ENCODE measurements at places on chromosomes 5 and 9.

- peak; percentile 35 for DNase-seq
Observed at GRCh38 chr9:130054325-130054786, 650 bp downstream of the GPR107 start.

GRCh38 chr9:110742741-110743371 is 74.3 kb downstream of the MUSK start:
- DNase-seq = no peak

GRCh38 chr5:115257981-115258380 is 4.7 kb downstream of the PGGT1B start:
- DNase-seq = no peak

GRCh38 chr9:92353051-92353450 is 27.3 kb downstream of the CENPP start:
- no peak for DNase-seq

GRCh38 chr9:86943201-86944113 is 3.8 kb downstream of the GAS1 start:
- peak; percentile 20 for DNase-seq

DNA sequence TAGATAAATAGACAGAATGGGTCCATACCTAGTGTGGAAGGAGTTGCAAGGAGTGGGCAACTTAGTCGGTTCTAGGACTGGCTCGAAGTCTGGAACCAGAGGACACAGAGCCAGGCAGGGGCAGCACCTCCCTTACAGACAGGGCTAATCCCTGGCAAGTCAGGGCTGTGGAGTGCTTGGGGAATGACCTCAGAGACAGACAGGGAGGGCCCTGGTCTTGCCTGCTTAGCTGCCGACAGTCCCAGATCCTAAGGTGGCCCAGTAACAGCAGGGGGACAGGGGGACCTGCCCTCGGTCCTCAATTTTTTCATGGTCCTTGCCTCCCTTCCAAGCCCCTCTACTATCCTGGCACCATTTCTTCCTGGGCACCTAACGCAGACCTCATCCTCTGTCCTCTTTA is 222.4 kb upstream of the TNC start:
- DNase-seq = no peak

- DNase-seq = no peak
Observed at GRCh38 chr5:171924493-171925122, 81.8 kb downstream of the FBXW11 start.

DNA sequence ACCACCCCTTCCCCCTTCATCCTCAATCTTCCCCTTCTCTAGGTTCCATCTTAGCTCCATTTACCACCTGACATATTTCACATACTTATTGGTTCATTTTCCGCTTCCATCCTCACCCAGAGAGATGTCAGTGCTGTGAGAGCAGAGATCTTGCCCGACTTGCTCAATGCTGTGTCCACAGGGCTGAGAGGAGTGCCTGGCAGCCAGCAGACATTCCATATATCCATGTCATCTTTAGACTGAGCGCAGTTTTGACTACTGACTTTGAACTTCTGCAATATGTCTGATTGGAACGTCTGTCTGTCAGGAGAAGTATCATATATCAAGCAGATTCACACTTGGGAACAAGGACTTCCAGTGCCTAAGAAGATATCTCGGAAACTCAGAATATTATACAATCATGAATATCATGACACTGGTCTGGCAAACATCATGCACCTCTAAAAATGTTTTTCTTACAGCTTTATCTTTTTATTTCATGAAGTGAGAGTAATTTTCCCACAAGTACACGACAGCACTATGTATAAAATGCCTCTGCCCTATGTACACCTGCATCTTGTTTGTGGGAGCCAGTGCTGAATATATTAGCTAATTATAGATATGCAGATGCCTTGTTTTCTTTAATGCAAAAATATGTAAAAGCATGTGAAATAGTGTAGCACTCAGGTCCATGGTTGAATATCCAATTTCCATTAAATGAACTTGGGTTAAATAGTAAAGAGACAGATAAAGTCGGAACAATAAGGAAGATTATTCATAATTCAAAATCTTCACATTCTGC is 454.0 kb upstream of the DAP start:
- no peak for DNase-seq

DNA sequence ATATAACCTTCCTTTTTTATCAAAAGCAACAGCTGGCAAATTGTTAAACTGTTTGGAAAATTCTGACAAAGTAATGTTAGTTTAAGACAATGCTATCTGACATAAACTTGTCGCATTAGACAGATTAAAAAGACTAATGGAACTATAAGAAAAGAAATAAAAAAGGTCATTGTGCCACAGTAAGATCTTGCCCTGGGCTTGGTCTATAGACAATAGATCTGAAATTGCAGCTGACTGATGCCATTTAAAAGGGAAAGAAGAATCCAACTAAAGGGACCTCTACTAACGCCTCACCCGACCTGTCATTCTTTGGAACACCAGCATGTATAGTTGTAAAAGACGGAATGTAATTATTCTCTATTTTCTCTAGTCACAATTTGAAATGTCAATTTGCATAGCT is 644.4 kb upstream of the GRAMD2B start:
- no peak for DNase-seq

DNA sequence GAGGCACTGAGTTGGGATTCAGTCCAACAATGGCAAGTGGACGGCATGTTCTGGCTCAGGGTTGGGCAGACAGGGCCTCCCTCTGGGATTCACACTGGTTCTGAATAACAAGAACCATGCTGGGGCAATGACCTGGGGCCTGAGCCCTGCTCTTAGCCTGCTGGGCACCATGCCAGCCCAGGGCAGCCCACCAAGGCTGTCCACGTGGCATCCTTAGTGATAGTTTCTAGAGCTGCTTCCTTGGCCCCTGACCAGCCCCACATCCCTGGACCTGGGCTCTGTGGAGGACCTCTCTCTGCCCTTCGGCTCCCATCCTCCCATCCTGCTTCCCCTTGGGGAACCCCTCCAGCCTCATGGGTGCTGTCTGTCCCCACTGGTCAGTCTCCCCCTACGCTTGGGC is 22.3 kb upstream of the OLFM1 start:
- no peak for DNase-seq

- no peak for DNase-seq
Observed at GRCh38 chr5:91534332-91534731, 151.2 kb upstream of the ARRDC3 start.

DNA sequence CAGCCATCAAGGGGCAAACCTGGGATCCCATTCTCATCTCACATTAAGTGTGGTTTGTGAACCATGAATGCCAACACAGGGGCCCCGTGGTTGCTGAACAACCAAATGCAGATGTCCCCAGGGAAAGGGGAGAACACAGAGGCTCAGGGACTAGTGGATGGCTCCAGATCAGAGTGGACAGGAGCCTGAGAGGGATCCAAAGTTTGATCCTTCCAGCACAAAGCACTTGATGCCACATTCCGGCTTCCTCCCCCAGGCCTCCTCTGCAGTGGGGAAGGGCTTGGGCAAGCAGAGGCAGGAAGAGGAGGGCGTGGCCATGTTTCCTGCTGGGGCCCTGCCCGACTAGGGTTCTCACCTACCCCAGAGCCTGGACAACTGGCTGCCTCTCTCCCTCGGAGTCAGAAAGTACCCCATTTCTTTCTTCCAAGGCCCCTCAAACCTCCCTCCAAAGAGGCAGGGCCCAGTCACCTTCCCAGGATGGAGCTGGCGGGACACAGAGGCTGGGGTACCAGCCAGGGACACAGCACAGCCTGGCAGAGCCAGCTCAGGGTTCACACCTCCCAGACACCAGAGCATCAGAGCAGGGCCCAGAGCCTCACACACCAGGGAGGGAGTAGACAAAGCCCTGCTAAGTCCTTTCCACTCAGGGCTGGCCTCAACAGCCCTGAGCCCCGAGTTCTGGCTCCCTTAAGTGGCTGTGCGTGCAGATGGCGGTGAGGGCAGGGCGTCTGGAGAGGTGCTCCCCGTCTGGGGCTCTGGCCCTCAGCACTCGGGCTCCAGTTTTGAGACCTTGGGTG is 4.3 kb upstream of the RNF44 start:
- DNase-seq = peak; percentile 69

DNA sequence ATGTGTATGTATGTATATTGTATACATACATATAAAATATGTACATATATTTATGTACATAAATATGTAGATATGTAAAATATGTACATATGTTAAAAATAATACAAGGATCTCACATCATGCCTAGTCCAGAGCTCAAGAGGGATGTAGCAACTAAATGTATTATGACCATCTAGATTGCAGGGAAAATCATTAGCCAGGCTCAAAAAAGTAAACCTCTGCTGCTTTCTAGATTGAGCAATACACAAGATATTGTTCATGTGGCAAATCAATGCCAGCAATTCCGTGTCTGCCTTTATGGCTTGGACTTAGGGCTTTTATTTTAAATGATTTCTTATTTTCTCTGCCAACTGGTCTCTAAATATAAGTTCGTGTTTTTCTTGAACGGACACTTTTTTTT is 65.2 kb downstream of the RAI14 start:
- DNase-seq = peak; percentile 46

DNA sequence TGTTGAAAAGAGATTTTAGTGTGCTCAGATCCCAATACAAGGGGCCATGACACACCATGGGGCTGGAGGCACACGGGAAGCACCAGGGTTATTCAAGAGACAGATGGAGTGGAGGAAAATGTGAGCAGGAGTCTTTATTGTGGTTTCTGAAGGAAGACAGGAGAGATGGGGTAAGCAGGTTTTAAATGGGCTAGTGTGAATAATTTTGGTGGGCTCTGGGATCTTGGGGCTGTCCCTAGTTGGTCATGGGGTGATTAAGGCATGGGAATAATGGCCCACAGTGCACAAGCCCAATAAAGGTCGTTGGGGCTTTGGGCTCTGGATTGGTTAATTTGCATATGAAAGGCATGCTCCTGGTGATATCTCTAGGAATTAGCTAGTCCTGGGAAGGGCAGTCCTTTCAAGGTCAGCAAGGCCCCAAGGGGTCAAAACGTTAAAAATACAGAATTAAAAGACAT is 3.6 kb upstream of the SCGB3A2 start:
- DNase-seq = no peak

DNA sequence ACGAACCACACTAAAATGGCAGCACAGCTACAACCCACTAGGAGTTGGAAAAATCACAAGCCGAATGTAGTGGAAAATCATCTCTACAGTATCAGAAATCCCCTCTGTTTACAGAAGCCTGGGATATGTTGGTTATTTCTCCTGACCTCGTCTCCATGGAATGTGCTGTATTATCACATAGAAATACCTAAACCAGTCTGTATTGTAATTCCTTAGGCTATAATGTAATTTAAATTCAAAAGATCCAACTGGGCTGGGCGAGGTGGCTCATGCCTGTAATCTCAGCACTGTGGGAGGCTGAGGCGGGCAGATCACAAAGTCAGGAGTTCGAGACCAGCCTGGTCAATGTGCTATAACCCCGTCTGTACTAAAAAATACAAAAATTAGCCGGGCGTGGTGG is 244.8 kb upstream of the MPDZ start:
- no peak for DNase-seq

DNA sequence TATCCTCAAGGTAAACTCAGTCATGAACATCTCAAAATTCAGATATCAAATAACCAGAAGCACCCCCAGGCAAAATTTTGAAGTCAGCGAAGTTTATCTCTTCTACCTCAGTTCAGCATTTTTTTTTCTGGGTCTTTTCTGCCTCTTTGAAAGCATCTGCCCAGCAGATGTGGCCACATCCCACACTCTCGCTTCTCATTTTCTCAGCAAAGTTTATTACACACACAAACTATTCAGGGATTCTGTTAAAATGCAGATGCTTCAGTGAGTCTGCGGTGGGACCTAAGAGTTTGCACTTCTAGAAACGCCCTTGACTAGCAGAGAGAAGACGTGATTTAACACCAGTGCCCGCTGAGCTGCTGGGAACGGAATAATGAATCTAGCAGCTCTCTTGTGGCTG is 19.3 kb downstream of the RASEF start:
- DNase-seq = no peak

- no peak for DNase-seq
Observed at GRCh38 chr5:68749631-68750030, 344.2 kb upstream of the SLC30A5 start.

DNA sequence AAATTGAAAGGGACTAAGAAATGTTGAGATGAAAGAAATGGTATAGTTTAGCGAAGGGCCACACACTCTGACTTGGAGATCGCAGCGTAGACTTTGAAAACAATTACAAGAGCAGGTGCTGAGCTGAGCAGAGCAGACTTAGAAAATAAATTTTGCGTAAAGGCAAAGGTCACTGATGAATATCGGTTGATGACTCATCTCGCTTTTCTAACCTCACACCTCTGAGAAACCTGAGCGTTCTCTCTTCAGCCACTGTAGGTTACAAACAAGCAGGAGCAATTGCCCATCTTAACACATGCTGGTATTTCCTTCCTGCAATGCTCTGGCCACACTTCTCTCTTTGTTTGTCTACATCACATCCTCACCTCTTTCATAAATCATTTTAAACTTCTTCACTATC is 190.6 kb upstream of the C9orf72 start:
- no peak for DNase-seq

DNA sequence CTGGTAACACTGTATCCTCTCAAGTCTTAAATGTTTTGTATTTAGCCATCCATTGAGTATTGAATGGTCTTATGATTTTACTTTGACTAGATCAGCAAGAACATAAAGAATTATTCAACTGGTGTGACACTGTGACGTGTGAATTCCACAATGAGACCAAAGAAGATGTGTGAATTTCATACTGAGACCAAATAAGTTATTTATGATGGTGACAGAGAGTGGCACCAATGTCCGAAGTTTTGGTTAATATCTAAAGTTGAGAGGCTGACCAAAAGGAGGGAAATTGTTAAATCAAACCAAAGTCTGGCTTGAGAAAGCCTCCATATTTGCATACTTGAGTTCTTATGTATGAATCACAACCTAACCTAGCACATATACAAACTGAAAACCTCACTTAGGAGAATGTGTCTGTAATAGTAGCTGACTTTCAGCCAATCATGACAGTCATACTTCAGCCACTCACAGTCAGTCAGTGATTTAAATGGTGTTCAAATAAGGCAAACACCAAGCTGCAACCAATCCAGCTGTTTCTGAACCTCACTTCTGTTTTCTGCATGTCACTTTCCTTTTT is 31.5 kb upstream of the FAM170A start:
- no peak for DNase-seq

- DNase-seq = no peak
Observed at GRCh38 chr9:125649315-125649714, 57.7 kb downstream of the MAPKAP1 start.

DNA sequence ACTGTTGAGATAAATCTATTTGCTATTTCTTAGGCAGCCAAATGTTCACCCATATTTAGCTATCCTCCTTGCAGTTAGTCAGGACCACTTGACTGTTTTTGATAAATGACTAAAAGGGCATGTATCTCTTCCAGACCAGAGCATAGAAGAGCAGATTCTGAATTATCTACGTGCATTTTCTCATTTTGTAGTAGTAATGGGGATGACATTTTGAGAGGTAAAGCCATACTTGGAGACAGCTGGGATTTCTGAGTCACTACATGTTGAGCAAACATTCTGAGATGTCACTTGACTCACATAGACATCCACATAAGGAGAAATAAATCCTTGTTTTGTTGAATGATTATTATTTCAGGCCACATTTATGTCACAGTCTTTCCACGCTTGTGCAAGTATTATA is 297.6 kb downstream of the CDH10 start:
- no peak for DNase-seq

GRCh38 chr5:21784487-21784886 is 1068.7 kb downstream of the CDH12 start:
- DNase-seq = no peak
